Esophagus squamous epithelium (tissue), 5 donors: ENCODE measurements at places on chromosomes 3 and 15.

DNA sequence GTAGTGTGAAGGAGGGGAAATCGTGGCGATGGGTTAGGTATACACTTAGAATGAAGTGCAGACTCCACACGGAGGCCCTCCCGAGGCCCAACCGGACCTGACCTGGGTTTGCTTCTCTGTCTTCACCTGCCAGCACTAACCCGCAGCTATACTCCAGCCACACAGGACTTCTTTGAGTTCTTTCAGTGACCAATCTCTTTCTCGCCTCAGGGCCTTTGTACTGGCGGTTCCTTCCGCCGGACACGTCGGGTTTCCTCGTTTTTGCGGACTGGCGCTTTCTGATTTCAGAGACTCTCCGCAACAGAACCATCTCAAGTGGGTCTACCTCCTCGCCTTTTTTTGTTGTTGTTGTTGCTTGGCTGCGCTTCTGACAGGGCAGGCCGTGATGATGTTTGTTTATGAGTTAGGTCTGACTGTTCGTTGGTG lies at the start of gene NEIL1:
TSS of gene NEIL1 (plus strand) at position 244 of the 426 bp plus-strand sequence. CDS start 1,867 bp downstream, outside the sequence.
- peaks cover 48% of the 10 kb centered on the region for H3K4me1 ChIP-seq
- H3K4me3 ChIP-seq = peak within 1 kb of the TSS; percentile 85
- no peak for DNase-seq
- H3K27me3 ChIP-seq = no peaks in the 10 kb centered on the region
- H3K36me3 ChIP-seq = no peaks in the 10 kb centered on the region

DNA sequence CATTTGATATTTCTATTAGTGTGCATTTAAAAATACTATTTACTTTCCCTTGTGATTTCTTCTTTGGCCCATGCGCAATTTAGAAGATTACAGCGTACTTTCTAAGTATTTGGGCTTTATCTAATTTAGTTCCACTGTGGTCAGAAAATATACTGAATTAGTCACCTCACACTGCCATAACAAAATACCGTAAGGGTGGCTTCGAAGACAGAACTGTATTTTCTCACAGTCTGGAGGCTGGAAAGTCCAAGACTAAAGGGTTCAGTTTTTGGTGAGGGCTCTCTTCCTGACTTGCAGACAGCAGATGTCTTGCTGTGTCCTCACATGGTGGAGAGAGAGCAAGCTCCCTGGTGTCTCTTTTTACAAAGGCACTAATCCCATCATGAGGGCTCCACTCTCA lies 286.2 kb downstream of the ADAMTSL3 start:
- H3K27me3 ChIP-seq = no peaks in the 10 kb centered on the region
- H3K27ac ChIP-seq = no peak overlapping the region
- no peak overlapping the region for H3K4me3 ChIP-seq
- no peak for DNase-seq
- no peaks in the 10 kb centered on the region for H3K4me1 ChIP-seq
- H3K36me3 ChIP-seq = no peaks in the 10 kb centered on the region

DNA sequence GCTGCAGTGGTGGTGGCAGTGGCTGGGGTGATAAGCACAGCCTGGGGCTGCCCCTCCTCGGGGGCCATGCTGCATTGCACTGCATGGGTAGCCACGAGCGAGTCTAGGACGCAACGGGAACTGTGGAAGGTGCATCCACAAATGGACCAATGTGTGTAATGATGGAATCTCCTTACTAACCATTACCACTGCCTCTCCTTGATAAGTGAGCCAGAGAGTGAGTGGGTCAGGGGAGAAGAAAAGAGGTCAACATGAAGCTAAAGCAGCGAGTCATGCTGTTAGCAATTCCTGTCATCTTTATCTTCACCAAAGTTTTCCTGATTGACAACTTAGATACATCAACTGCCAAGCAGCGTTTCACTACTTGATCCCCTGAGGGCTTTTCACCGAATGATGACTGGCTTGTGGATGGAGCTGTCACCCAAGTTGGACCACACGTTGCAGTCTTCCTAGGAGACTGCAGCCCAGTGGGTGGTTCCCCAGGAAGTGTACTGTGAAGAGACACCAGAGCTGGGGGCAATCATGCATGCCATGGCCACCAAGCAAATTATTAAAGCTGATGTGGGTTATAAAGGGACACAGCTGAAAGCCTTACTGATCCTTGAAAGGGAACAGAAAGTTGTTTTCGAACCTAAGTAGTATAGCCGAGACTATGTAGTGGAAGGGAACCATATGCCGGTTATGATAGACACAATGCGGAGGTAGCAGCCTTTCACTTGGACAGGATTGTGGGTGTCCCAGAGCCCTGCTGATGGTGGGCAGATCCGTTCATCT lies 20.6 kb downstream of the SAMD7 start:
- H3K4me3 ChIP-seq = no peak overlapping the region
- no peaks in the 10 kb centered on the region for H3K27me3 ChIP-seq
- no peak for DNase-seq
- no peaks in the 10 kb centered on the region for H3K4me1 ChIP-seq
- no peak overlapping the region for H3K27ac ChIP-seq

GRCh38 chr15:81784751-81785150 lies 261.1 kb downstream of the MEX3B start:
- no peak overlapping the region for H3K27ac ChIP-seq
- no peak for DNase-seq
- no peaks in the 10 kb centered on the region for H3K36me3 ChIP-seq
- no peaks in the 10 kb centered on the region for H3K4me1 ChIP-seq

DNA sequence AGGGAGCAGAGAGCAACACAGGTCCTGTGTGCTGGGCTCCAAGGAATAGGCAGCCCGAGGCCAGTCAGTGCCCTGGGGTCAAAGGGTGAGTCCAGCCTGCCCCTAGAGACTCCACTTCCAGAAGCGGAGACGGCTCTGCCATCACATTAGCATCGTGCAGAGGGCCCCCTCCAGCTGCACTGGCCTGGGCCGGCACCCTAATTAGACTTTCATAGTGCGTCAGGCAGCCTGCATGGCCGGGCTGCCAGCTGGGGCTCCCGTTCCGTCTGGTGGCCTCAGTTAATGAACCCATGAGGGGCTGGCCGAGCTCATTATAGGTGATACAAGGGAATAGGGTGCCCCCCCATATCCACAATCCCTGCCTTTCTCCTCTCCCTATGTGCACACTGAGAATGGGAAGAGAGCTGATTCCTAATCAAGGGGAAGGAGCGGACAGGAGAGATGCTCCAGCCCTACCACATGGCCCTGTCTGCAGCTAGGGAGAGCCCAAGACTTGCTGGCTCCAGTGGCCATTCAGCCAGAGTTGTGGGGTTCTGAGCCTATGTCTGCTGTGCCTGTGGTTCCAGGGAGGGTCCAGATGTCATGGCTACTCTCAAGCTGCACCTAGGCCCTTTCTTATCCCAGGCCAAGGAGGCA lies 128.0 kb downstream of the SRGAP3 start:
- H3K27me3 ChIP-seq = no peaks in the 10 kb centered on the region
- DNase-seq = no peak
- no peak overlapping the region for H3K27ac ChIP-seq
- H3K4me1 ChIP-seq = no peaks in the 10 kb centered on the region
- no peaks in the 10 kb centered on the region for H3K36me3 ChIP-seq

GRCh38 chr3:29311795-29312194 lies 30.9 kb downstream of the RBMS3 start:
- DNase-seq = no peak
- H3K27ac ChIP-seq = no peak overlapping the region
- peaks cover 29% of the 10 kb centered on the region for H3K4me1 ChIP-seq
- H3K27me3 ChIP-seq = no peaks in the 10 kb centered on the region

DNA sequence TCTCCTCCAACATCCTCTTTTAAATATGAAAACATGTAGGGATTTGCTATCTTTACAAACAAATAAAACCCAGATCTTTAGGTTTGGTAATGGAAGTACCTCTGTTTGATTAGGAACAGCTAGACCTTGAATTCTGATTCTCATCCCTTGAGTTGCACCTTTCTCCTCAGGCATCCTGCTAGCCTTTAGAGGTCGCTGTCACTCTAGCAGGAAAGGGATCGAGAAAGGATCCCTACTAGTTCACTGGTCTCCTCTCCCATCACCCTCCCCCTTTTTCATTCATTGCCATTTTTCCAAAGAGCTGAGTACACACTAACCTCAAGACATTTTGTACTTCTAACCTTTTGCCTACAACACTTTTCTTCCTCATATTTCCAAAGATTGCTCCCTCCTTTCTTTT lies 569.8 kb downstream of the RBMS3 start:
- H3K4me3 ChIP-seq = no peak overlapping the region

DNA sequence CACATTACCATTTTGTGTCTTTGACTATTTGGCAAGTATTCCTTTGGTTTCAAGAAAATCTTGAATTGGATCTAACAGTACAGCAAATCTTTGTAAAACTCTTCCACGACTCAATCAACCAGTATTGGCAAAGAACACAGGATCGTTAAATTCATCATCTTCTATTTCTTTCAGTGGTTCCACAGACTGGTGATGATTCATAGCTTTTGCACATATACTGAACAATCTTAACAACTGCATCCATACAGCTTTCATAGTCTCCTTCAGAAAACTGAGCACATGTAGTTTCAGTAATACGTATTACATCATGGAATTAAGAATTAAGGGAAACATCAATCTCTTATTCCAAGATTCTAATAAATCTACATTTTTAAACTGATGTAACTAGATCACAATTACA lies 91.6 kb upstream of the LIPC start:
- H3K36me3 ChIP-seq = no peaks in the 10 kb centered on the region
- DNase-seq = no peak
- no peaks in the 10 kb centered on the region for H3K27me3 ChIP-seq
- H3K4me3 ChIP-seq = no peak overlapping the region

DNA sequence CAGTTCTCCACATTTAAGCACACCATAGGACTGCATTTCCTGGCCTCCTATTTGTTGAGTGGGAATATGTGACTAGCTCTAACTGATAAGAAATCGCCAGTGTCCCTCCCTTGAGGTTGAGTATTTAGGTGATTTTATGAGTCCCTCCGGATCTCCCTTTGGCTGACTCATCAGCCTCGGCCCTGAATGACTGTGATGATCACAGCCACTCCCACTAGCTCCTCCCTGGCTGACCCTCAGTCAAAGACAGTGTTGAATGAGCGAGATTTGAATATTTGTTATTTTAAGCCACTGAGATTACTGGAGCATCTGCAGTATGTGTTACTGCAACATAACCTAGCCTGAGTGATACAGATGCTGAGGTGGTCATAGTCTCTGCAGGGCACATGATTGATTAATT lies 515.3 kb downstream of the EPHB1 start:
- no peak overlapping the region for H3K27ac ChIP-seq
- H3K4me3 ChIP-seq = no peak overlapping the region
- H3K4me1 ChIP-seq = no peaks in the 10 kb centered on the region
- H3K27me3 ChIP-seq = no peaks in the 10 kb centered on the region

DNA sequence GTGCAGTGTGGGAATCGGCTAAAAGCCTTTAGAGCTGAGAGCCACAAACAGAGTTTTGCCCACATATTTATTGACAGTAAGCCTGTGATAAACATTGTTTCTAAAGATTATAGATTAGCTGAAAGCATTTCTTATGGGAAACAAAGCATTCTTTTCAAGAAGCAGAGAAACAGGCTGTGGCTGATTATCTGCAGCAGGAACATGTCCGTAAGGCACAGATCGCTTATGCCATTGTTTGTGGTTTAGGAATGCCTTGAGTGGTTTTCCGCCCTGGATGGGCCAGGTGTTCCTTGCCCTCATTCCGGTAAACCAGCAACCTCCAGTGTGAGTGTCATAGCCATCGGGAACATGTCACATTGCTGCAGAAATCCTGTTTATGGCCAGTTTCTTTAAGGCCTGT lies 12.5 kb downstream of the XYLB start:
- H3K36me3 ChIP-seq = no peaks in the 10 kb centered on the region
- DNase-seq = no peak
- H3K4me3 ChIP-seq = no peak overlapping the region
- H3K4me1 ChIP-seq = no peaks in the 10 kb centered on the region

GRCh38 chr3:151504606-151505005 lies 43.7 kb upstream of the IGSF10 start:
- no peaks in the 10 kb centered on the region for H3K4me1 ChIP-seq
- no peak for DNase-seq
- H3K36me3 ChIP-seq = no peaks in the 10 kb centered on the region
- H3K27me3 ChIP-seq = no peaks in the 10 kb centered on the region

DNA sequence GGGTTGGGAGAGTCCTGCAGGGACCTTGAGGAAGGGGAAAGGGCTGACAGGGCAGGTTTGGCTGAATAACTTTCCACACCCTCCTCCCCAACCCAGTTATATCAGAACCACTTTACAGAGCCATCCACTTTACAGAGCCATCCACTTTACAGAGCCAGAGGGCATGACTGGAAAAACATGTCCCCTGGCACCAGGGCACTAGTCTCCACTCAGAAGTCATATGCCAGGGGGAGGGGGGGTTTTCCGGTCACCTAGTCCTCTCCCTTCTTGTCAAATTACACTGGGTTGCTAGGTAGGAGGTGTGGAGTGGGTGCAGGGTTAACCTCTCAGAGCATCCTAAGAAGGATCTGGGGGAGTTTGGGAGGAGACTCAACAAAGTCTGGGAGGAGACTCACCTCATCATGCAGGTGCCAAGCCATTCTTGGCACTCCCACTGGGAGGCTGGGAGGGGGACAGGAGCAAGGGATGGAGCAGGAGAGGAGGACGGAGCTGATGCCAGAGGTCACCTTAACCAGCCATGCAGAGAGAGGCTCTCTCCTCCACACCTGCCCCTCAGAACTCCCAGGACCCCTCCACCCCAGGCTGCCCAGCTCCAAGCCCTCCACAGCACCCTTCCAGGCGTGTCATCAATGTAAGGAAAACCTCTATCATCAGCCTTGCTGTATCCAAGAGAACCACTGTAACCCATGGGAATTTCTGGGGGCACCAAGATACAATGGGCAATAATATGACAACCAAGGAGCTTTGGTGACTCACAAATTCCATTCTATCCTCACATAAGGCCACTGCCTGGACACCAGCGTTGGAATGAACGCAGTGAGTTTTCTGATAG lies 1.7 kb downstream of the LRRC2 start:
- H3K27ac ChIP-seq = no peak overlapping the region
- peaks cover 15% of the 10 kb centered on the region for H3K4me1 ChIP-seq
- H3K4me3 ChIP-seq = no peak overlapping the region
- no peaks in the 10 kb centered on the region for H3K36me3 ChIP-seq

DNA sequence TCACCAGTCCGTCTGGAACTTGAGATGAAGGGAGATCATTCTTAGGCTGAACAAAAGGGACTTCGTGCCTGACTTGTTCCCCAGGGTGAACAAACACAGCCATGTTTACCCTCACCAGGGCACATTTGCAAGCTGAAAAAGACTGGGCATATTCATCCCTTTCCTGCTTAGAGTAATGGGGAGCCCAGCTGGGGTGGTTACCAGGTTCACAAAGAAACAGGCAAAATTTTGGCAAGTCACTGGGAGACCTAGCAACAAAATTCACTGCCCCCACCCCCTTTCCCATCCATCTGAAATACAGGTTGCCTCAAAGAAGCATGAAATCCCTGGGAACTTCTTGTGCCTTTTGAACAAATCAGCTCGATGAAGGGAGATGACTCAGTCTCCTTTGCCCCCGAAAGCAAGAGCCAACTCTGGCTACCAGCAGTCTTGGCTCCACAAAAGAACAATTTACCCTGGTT lies 775.0 kb downstream of the SQOR start:
- no peak for DNase-seq
- H3K4me1 ChIP-seq = no peaks in the 10 kb centered on the region
- H3K27me3 ChIP-seq = no peaks in the 10 kb centered on the region
- H3K36me3 ChIP-seq = no peaks in the 10 kb centered on the region
- no peak overlapping the region for H3K27ac ChIP-seq
- H3K4me3 ChIP-seq = no peak overlapping the region
